Omental fat pad (tissue), 4 donors: ENCODE measurements at places on chromosomes 6 and 20. TPM values are rescaled to one million over a fixed set of nuclear protein-coding genes. Genes with fewer than 3 reads are reported as not detected.

The GNL1 gene
- total RNA-seq: 43.6 TPM

The DDRGK1 gene
- 61.5 TPM for total RNA-seq

The COL20A1 gene
- not detected for total RNA-seq

The FBXO5 gene
- total RNA-seq: 5.4 TPM

The HLA-DQA1 gene
- 14.5 TPM for total RNA-seq

- DNase-seq: no peak
Observed at GRCh38 chr20:25706793-25707192, 10.1 kb upstream of the ZNF337 start.

- DNase-seq: no peak
Observed at GRCh38 chr6:167577891-167578361, 248.8 kb upstream of the AFDN start.

- DNase-seq: no peak
Observed at GRCh38 chr20:24816431-24816830, 132.6 kb upstream of the CST7 start.

- DNase-seq: no peak
Observed at GRCh38 chr20:47396762-47397476, 40.4 kb upstream of the ZMYND8 start.

GRCh38 chr6:18314317-18314997 is 50.1 kb upstream of the DEK start:
- no peak for DNase-seq

GRCh38 chr6:45543298-45544235 is 165.8 kb upstream of the SUPT3H start:
- no peak for DNase-seq

- no peak for DNase-seq
Observed at GRCh38 chr6:113599444-113599843, 257.7 kb upstream of the MARCKS start.
